ENCODE measurements at places on chromosomes 5 and 9. TPM values are rescaled to one million over a fixed set of nuclear protein-coding genes. Genes with fewer than 3 reads are reported as not detected.

The GDF9 gene
- 0.26 TPM for total RNA-seq

The SNX2 gene
- total RNA-seq, result 73.0 TPM

The ANKH gene
- 83.0 TPM for total RNA-seq

The PCDHGA4 gene
- total RNA-seq, result 16.9 TPM

The JAKMIP2 gene
- total RNA-seq, result 0.13 TPM
